ENCODE measurements at places on chromosomes 6 and 20.

DNA sequence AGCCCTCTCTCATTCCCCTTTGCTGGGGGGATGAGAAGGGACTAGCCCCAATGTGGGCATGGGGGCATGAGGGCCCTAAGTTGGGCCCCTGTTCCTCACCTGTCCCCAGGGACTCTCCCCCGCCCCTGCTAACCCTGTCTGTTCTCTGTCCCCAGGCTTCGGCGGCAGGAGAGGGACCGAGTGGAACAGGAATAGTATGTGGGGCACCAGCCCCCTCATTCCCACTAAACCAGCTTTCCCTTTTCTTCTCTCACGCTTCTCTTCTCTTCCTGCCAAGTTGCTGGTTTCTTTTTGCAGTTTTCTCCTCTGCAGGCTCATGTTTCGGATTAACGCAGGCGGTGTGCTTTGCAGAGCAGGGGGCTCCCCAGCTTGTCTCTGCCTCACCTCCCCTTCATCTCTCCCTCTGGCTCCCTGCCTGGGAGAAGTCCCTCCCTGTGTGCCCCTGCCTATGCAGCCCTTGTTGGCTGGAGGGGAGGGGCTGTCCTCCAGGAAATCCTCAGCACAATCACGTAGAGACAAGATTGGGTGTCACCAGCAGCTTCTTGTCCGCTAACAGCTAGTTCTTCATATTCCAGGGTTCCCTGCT, 7.9 kb downstream of the TMEM63B start:
- no peak overlapping the region for H3K4me3 ChIP-seq
- no peak for DNase-seq
- H3K27ac ChIP-seq, result no peak overlapping the region

DNA sequence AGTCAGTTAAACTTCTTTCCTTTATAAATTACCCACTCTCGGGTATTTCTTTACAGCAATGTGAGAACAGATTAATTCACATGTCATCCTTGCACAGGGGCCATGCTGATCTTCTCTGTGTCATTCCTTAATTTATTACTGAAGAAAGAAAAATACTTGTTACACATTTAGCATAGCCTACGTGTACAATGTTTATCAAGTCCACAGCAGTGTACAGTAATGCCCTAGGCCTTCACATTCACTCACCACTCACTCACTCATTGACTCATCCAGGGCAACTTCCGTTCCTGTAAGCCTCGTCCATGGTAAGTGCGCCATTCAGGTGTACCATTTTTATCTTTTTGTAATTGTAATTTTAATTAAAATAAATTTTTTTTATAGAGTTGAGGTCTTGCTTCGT, 73.6 kb downstream of the RSPH3 start:
- H3K36me3 ChIP-seq, result no peaks in the 10 kb centered on the region
- H3K4me1 ChIP-seq, result no peaks in the 10 kb centered on the region
- no peak for DNase-seq
- no peaks in the 10 kb centered on the region for H3K27me3 ChIP-seq
- H3K4me3 ChIP-seq, result no peak overlapping the region

- DNase-seq, result no peak
- H3K27ac ChIP-seq, result no peak overlapping the region
- H3K27me3 ChIP-seq, result no peaks in the 10 kb centered on the region
Observed at GRCh38 chr20:2780948-2781347, 19.5 kb downstream of the CPXM1 start.

DNA sequence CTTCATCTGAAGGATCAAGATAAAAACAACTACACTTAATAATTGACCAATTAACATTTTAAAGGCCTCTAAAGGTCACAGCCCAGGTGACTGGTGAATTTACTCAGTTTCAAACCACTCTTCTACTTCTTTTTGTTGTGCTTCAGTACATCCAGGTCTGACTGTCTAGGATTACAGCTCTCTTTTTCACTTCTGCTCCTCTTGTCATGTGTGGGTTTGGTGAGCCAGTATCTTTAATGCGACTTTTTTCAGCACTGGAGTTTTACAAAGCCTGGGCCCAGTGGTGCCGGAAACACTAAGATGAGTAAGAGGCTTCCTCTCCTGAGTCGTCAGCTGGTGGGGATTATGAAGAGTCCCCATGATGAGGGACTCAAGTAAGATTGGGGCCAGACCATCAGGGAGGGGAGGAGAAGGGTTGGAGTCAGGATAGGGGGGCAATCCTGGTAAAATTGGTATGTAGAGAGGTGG, 27.0 kb downstream of the HECA start:
- H3K27me3 ChIP-seq, result no peaks in the 10 kb centered on the region
- no peak overlapping the region for H3K27ac ChIP-seq
- no peak overlapping the region for H3K4me3 ChIP-seq
- no peaks in the 10 kb centered on the region for H3K36me3 ChIP-seq
- no peak for DNase-seq

DNA sequence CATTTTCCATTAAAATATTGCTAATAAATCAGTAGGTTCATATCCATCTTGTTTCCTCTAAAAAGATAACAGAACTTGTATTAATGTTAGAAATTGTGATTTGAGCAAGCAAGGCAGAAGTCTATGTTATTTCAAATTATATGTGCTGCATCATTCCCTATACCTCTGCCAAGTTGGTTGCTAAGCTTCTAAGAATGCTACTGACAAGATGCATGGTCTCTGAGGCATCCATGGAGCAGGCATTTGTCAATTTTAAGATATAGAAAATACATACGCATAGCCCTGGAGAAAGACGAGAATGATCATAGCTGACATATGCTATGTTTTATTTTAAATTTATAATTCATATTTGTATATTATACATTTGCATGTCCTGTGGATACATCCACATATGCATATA, 168.3 kb upstream of the THEMIS start:
- no peak overlapping the region for H3K4me3 ChIP-seq
- no peaks in the 10 kb centered on the region for H3K27me3 ChIP-seq
- no peak overlapping the region for H3K27ac ChIP-seq
- H3K4me1 ChIP-seq, result no peaks in the 10 kb centered on the region

DNA sequence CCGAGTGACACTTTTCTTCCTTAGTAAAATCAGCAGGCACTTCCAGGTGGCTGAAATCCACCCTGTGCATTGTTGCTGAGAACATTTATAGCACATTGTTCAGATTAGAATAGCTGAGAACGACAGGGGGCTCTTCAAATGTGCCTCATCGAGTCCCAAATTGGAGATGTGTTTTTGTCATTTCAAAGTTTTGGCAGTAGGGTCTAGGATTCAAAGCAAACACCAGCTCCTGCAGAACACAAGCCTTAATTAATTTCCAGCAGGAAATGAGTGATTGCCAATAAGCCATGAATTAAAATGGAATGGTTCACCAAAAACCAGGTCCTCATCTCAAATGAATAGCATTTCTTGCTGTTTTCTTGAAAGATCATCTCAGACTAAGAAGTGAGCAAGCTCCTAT, 171.6 kb downstream of the PLCB1 start:
- DNase-seq, result no peak
- H3K36me3 ChIP-seq, result no peaks in the 10 kb centered on the region
- H3K4me3 ChIP-seq, result no peak overlapping the region
- no peak overlapping the region for H3K27ac ChIP-seq

- no peak overlapping the region for H3K27ac ChIP-seq
- no peaks in the 10 kb centered on the region for H3K4me1 ChIP-seq
- no peaks in the 10 kb centered on the region for H3K27me3 ChIP-seq
- H3K4me3 ChIP-seq, result no peak overlapping the region
- DNase-seq, result no peak
Observed at GRCh38 chr20:10094566-10095173, 59.9 kb downstream of the ANKEF1 start.

- H3K4me1 ChIP-seq, result peaks cover 15% of the 10 kb centered on the region
- H3K4me3 ChIP-seq, result no peak overlapping the region
- H3K36me3 ChIP-seq, result no peaks in the 10 kb centered on the region
- H3K27me3 ChIP-seq, result no peaks in the 10 kb centered on the region
Observed at GRCh38 chr6:14824484-14825275, 421.2 kb upstream of the JARID2 start.

GRCh38 chr6:41625442-41625841, 12.8 kb upstream of the MDFI start:
- no peak overlapping the region for H3K27ac ChIP-seq
- H3K27me3 ChIP-seq, result no peaks in the 10 kb centered on the region
- no peak for DNase-seq
- peaks cover 19% of the 10 kb centered on the region for H3K4me1 ChIP-seq
- no peaks in the 10 kb centered on the region for H3K36me3 ChIP-seq
- no peak overlapping the region for H3K4me3 ChIP-seq

GRCh38 chr6:68372991-68373390, 262.1 kb upstream of the ADGRB3 start:
- no peak overlapping the region for H3K27ac ChIP-seq
- no peak overlapping the region for H3K4me3 ChIP-seq
- DNase-seq, result no peak
- no peaks in the 10 kb centered on the region for H3K27me3 ChIP-seq

GRCh38 chr20:60338556-60338955, 380.3 kb downstream of the CDH26 start:
- no peak for DNase-seq
- no peak overlapping the region for H3K4me3 ChIP-seq
- no peaks in the 10 kb centered on the region for H3K27me3 ChIP-seq
- H3K4me1 ChIP-seq, result no peaks in the 10 kb centered on the region
- no peak overlapping the region for H3K27ac ChIP-seq
- no peaks in the 10 kb centered on the region for H3K36me3 ChIP-seq

DNA sequence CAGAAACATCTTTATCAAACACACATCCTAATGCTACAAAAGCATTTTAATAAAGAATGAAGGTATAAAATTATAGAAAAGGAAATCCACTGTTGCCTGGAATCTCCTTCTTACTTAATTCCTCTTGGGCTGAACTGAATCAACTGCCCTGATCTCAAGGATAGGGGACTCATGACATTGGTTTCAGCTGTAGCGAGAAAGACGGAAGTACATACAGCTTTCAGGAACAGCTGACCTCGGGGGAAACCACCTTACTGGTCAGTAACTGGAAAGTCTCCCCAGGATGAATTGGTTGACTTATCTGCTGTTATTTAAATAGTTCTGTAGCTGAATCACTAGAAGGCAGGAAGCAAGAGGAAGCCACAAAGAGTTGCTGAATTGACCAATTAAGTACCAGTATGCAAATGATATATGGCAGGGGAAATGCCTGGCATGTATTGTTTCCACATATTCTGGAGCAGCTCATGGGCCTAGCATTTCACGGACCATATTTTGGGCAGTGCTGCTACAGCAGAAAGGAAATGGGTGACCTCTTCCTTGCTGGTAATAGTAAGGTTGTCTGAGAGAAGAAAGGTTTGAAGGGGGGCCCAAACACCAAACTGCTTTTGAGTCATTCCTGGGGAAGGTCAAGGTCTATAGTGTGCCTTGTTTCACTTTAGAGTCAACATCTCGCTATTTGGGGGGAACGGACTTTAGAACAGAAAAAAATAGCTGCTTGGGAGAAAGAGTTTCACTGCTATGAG, 43.7 kb upstream of the MAP7 start:
- peaks cover 20% of the 10 kb centered on the region for H3K36me3 ChIP-seq
- no peaks in the 10 kb centered on the region for H3K27me3 ChIP-seq
- no peaks in the 10 kb centered on the region for H3K4me1 ChIP-seq
- no peak for DNase-seq
- H3K27ac ChIP-seq, result no peak overlapping the region

DNA sequence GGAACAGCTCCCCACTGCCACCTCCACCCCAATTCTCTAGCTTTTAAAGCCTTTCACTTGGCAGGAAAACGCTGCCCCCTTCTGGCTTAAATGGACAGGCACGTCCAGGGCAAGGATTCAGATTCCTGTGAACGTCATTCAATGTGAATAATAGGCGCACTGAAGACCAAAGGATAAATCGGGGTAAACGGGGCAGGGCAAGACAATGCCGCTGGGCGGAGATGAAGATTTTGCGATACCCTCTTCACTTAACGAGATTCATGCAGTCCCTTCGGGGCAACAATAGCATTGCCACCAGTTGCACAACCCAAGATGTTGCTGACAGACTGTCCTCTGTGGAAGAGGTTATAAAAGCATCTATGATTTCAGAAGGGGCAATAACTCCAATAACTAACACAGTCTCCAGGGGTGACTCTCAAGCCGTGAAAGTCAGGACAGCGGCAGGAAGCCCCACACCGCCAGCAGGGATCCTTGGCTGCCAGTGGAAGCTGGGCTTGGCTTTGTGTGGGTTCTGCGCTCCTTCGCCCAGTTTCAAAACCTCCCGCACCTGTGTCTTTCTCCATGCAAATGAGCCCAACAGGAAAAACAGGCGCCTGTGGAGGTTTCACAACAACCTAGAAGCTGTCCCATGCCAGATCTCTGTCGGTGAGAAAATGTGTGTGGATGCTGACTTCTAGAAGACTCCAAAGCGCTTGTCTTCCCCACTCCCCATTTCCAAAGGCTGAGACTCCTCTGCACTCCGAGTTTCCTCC, 291.8 kb downstream of the BMP7 start:
- H3K4me3 ChIP-seq, result no peak overlapping the region
- peaks cover 11% of the 10 kb centered on the region for H3K4me1 ChIP-seq
- H3K27me3 ChIP-seq, result no peaks in the 10 kb centered on the region
- DNase-seq, result no peak
- no peaks in the 10 kb centered on the region for H3K36me3 ChIP-seq

DNA sequence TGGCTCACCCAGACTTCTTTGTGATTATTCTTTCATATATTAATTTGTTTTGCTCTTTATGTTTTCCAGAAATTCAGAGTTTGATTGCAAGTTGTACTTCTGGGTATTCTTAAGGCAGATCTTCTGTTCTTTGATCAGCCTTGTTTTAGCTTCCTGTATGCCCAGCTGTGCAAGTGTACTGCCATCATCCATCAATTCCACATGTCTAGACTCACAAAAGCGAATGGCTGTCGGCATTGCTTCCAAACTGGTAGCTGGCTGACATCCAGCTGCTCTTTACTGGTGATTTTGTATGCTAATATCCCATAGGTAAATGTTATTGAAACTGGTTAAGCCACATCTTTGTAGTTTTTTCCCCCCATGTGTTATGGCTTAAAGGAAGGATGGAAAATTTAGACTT, 1084.8 kb upstream of the CITED2 start:
- peaks cover 29% of the 10 kb centered on the region for H3K4me1 ChIP-seq
- no peak overlapping the region for H3K27ac ChIP-seq
- no peaks in the 10 kb centered on the region for H3K27me3 ChIP-seq

GRCh38 chr20:49697071-49697470, 16.6 kb downstream of the B4GALT5 start:
- no peaks in the 10 kb centered on the region for H3K36me3 ChIP-seq
- H3K4me1 ChIP-seq, result peaks cover 56% of the 10 kb centered on the region
- H3K27me3 ChIP-seq, result no peaks in the 10 kb centered on the region
- no peak overlapping the region for H3K4me3 ChIP-seq

DNA sequence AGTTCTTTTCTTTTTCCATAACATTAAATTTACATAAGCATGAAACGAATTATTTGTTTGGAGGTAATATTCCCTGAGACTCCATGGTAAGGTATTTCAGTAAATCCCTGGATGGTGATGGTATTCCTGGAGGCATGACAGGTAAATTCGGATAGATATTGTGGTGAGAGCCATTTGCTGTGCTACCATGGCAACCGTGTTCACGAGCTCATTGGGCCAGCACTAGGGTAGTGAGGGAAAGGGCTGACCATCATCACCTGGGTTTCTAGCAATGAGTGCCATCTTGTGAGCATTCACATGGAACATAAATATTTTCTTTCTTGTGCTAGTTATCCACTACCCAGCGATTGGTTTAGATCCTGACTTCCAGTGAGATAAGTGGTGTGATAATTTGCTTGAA, 51.9 kb upstream of the GNRH2 start:
- no peaks in the 10 kb centered on the region for H3K27me3 ChIP-seq
- no peak for DNase-seq
- no peaks in the 10 kb centered on the region for H3K36me3 ChIP-seq
- H3K4me3 ChIP-seq, result no peak overlapping the region

GRCh38 chr20:32193996-32194395, 13.5 kb downstream of the PLAGL2 start:
- no peak overlapping the region for H3K27ac ChIP-seq
- H3K4me3 ChIP-seq, result no peak overlapping the region
- no peak for DNase-seq

GRCh38 chr6:169825558-169826225, 74.3 kb downstream of the ERMARD start:
- no peaks in the 10 kb centered on the region for H3K4me1 ChIP-seq
- no peaks in the 10 kb centered on the region for H3K27me3 ChIP-seq
- no peak overlapping the region for H3K4me3 ChIP-seq

Measured in vagina (tissue), 2 donors.